ENCODE measurements at places on chromosomes 1 and 21. TPM values are rescaled to one million over a fixed set of nuclear protein-coding genes. Genes with fewer than 3 reads are reported as not detected.

SPRR4 gene
- total RNA-seq, result not detected

RXRG gene
- total RNA-seq, result not detected

DNA sequence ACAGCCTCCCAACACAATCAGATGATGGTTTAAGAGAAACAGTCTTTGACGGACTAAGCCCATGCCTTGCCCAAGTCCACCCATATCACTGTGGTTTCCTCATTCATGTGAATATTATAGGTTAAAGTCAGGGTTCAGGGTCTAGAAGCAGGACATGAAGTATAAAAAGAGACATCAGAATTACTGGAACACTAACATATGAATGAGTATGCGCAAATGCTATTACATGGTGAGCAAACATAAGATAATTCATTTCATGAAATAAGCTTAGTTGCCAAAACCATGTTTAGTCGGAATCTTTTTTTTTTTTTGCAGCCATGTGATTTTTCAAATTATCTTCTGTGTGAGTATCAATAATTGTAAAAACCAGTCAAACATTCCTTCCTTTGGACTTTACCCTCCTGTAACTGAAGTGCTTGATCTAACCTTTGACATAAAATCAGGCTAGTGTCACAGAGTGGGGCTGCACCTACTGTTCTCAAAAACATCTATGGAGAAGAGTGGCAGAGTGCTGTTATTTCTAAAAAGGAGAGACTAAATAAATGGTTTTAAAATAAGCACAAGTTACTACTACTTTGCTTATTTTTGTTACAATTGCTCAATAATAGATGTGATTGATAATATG, 84.9 kb upstream of the NRIP1 start:
- DNase-seq, result no peak

- DNase-seq, result no peak
These were observed 259.4 kb downstream of the FAF1 start for GRCh38 chr1:50700621-50701020.

- DNase-seq, result no peak
These were observed 112.9 kb downstream of the DAB1 start for GRCh38 chr1:57311006-57311405.

GRCh38 chr1:230280906-230281413, 145.2 kb downstream of the PGBD5 start:
- no peak for DNase-seq

GRCh38 chr21:45550522-45551210, 8.4 kb upstream of the SLC19A1 start:
- no peak for DNase-seq

DNA sequence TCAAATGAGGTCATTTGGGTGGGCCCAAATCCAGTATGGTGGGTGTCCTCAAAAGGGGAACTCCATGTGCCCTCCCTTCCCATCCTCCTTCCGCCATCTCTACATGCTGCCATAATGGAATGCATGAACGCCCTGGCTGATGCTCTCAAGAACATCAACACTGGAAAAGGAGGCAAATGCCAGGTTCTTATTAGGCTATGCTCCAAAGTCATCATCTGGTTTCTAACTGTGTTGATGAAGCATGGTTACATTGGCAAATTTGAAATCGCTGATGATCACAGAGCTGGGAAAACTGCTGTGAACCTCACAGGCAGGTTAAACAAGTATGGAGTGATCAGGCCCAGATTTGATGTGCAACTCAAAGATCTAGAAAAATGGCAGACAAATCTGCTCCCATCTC, 16.6 kb upstream of the TRIM45 start:
- DNase-seq, result no peak

- no peak for DNase-seq
These were observed 53.8 kb downstream of the LYPLAL1 start for GRCh38 chr1:219227360-219228057.

DNA sequence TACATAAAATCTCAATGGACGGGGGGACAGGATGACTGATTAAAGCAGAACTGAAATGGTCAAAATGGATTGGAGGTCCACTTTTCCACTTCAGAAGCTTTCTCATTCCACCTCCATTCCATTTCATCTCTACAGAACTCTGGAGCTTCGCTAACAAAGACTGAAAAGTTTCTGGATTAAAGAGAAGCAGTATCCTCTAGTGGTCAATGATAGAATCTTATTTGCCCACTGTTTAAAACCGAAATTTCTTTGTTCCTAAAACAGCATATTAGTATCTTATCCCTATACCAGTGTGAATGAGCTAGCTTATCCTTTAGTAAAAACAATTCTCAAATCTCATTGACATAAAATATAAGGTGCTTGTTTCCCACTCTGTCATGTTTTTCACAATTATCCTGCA, 890.6 kb downstream of the KCNT2 start:
- peak; percentile 51 for DNase-seq

GRCh38 chr1:68503085-68503484, 6.2 kb upstream of the DEPDC1 start:
- no peak for DNase-seq
